ENCODE measurements at places on chromosomes 6 and 20. TPM values are rescaled to one million over a fixed set of nuclear protein-coding genes. Genes with fewer than 3 reads are reported as not detected.

DNA sequence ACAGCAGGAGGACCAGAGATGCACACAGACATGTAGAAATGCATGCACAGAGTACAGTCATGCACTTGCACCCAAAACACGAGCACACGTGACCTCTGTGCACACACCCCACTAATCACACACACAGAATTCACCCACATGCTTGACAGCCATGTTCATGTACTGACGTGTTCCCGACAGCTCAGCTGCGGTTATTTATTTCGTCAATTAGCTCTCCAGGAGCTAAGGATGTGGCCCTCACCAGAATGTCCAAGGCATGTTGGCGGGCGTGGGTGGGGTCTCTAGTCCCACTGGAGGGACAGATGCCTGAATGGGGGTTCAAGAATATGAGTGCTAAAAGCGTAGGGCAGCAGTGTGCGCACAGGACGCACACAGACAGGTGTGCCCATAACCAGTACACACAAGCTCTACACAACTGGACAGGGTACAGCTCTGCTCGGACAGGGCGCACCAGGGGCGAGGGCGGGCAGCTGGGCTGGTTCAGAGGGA lies 571 bp upstream of the PRPF6 start:
- no peak for DNase-seq

DNA sequence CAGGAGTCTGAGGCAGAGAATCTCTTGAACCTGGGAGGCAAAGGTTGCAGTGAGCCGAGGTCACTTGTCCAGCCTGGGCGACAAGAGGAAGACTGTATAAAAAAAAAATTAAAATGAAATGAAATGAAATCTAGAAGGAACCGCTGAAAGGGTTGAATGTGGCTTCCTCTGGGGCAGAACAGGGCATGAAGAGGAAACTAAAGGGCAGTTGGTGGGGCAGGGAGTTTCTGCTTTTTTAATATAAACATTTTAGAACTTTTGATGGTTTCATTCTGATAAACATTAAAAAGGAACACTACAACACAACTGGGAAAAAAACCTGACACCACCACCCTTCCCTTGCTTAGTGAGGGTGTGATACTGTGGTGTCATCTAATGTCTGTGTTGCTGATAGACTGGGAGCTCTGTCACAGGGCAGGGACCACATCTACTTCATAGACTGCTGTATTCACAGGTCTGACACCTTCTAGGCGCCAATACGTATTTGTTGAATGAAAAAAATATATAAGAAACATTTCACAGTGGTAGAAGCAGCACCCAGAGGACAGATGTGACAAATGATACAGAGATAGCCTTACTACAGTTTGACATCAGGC lies 128.9 kb downstream of the ADAT2 start:
- no peak for DNase-seq

GRCh38 chr6:20312606-20313005 lies 89.1 kb upstream of the E2F3 start:
- no peak for DNase-seq

GRCh38 chr6:83770910-83771309 lies 62.0 kb upstream of the SNAP91 start:
- DNase-seq = no peak

DNA sequence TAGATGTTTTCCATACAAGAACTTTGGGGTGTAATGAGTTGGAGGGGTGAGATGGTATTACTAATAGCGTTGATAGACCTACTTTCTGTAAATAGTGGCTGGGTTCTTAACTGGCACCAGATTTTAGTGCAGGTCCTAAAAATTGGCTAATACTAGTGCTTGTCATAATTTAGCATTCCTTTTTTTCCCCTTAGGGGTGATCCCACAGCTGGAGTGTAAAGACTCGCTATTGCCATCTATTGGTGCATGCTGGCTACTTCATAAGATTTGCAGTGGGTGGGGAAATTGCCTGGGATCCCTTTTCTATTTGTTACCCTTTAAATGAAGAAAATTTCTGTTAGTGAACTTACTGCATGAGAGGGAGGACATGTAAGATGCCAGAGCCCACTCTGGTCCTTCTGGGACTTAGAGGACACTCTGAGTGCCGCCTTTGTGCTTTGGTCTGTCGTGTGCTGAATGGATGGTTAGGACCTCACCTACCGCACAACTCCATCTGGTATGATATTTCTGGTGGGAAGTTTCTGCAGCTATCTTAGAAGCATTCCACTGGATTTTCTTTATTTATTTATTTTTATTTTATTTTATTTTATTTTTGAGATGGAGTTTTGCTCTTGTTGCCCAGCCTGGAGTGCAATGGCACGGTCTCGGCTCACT lies 195.5 kb downstream of the JARID2 start:
- peak; percentile 53 for DNase-seq

DNA sequence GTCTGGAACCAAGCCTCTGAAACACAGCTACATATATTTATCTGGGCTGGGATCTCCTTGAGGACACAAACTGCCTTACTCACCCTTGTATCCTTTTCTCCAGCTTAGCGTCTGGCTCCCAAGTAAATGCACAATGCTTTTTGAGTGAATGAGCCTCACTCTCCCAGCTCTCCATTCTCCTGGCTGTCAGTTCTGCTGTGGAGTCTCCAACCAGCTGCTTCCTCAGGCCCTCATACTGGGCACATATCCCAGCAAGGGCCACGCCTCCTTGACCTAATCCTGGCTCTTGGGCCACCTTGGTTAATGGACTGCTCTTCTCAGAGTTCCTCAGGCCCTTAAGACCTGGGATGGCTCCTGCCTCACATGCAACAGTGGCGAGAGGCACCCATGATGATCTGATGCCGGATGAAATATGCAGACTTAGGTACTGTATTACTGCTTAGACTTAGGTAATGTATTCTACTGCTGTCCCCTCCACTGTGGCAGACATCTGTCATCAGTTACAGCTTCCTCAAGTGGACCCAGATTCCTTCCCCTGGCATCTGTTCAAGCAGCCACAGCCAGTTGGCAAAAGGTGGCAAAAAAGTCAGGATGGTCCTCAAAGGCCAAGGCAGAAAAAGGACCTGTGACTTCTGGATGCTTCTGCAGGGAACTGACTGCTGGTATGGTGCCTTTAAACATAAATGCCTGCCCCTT lies 16.5 kb downstream of the SNHG17 start:
- no peak for DNase-seq

GRCh38 chr6:142624978-142625715 lies 319.8 kb downstream of the HIVEP2 start:
- DNase-seq = no peak

DNA sequence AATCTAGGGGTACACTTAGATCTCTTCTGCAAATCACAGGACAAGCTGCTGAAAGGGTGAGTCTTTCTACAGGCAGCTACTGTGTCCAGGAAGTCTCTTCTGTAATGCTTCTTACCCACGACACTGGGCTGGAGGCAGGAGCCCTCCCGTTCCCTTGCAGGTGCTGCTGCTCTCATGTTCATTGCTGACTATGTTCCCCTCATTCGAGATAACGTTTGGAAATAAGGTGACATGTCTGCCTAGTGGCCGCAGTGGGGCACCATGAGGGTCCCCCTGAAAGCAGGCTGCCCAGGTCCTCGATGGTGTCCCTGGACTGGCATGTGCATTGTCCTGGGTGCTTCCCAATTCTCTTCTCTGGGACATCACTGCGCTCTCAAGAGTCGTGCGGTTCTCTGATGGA lies 74.7 kb downstream of the SYNJ2 start:
- no peak for DNase-seq

- no peak for DNase-seq
These were observed 465.2 kb upstream of the CITED2 start for GRCh38 chr6:139839506-139840156.

DNA sequence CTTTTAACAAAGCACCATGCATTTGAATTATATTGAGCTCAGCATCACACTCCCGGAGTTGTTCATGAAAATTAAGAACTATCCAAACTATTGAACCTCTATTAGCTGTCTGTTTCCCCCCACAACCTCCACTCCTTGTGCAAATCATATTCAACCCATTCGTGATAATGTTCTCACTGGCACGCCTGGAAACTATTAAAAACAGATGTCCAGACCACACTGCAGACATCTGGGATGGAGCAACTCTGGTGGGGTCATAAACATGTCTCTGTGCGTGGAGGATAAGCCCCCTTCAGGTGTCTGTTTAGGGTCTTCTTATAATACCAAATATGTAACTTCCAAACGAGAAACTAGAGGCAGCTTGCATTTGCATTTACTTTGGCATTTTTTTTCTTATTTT lies 193.7 kb downstream of the TFAP2A start:
- DNase-seq = no peak

DNA sequence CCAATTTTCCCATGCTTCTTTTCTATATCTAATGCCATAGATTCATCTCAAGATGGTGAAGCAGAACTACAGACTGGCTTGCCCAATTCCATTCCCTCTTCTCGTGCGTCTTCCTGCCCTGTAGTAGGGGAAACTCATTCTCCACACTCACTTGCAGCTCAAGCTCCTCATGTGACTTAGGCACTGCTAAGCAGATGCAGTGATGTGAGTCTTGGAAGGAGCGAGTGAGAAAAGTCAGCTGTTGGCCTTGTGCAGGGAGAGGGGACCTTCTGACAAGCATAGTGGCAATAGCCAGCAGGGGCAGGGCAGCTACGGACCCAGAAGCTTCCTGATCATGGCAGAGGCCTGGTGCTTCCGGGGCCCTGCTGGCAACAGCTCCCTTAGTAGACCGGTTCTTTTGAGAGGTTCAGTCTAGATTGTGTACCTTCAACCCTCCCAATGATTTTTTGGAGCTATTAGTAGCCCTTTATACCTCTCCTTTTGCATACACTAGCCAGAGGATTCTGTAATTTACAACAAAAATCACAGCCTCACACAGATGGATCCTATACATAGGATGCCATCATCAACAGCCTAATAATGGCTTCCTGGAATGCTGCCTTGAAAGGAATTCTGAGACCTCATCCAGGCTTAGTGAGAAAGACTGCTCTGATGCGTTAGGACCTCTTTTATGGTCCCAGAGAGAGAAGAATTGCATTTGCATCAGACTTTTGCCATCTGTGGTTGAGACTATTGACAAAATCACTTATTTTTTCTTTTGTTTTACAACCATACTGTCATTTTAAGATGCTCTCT lies 121.5 kb upstream of the RIPOR2 start:
- DNase-seq = peak; percentile 25

- no peak for DNase-seq
These were observed 58.7 kb upstream of the STMND1 start for GRCh38 chr6:17043148-17043522.

GRCh38 chr6:24378473-24379097 lies 20.7 kb upstream of the DCDC2 start:
- no peak for DNase-seq

GRCh38 chr20:6575912-6576401 lies 191.5 kb upstream of the BMP2 start:
- no peak for DNase-seq

DNA sequence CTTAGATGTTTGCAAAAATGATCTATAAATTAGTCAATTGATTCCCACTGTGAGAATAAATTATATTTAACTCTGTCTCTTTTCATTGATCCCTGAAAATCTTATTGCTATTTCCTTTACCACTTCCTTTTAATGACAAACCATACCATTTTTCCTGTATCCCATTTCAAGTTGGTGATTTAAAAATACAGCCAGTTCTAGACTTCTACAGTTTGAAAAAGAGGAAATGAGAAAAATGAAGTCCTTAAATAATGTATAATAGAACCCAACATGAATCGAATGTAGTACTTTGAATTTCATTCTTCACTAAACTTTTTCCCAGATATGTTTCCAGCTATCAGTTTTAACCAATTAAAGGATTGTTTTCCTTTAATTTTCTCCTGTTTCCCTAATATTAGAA lies 29.5 kb upstream of the SDHAF4 start:
- DNase-seq = no peak

DNA sequence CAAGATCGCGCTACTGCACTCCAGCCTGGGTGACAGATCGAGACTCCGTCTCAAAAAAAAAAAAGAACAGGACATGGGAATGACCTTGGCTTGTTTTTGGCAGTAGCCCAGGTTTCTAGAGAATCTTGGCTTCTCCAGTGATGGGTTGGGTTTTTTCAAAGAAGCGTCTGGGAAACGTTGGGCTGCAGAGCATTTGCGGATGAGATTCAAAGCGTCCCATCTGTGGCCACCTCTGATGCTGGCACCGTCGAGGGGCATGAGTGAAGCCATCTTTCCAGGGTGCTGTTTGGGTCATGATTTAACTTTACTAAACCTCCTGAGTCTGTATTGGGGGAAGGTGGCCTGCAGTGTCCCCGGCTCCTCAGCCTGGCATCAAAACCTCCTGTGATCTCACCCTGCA lies 43.2 kb upstream of the SRF start:
- peak; percentile 20 for DNase-seq

DNA sequence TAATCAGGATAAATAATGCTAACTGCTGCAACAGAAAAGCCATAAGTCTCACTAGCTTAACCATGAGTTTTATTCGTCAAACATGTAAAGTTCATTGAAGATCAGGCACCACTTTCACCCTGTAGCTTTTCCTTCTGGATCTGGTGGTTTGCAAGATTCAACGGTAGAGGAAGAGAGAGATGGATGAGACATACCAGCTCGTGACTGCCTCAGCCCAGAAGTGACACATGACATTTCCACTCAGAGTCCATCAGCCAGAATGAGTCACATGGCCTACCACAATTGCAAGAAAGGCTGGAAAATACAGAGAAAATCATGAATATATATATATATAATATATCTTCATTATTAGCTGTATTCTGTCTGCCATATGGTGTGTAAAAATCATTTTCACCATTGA lies 29.0 kb downstream of the SPTLC3 start:
- no peak for DNase-seq

GRCh38 chr6:27132532-27133280 lies 114.8 kb upstream of the PRSS16 start:
- DNase-seq = peak; percentile 97

The BFSP1 gene
- 3.1 TPM for total RNA-seq

The MOG gene
- total RNA-seq = 2.0 TPM

The LY6G6F gene
- total RNA-seq = not detected

The AHI1 gene
- total RNA-seq = 8.3 TPM

The POU3F2 gene
- total RNA-seq = not detected

The TMEM200A gene
- total RNA-seq = 4.2 TPM

The LY6G5B gene
- total RNA-seq = 2.9 TPM

The PPP1R16B gene
- total RNA-seq = 23.6 TPM

Measured in H7 (cell line).